Activated CD4-positive, alpha-beta T cell treated with anti-CD3 and anti-CD28 coated beads, Interleukin-2, amount 50 U/mL, for 1 hour (primary cell): ENCODE measurements at places on chromosomes 1 and 21.
A peak's percentile ranks its signal among the peaks of the same experiment; 100 is the strongest.

DNA sequence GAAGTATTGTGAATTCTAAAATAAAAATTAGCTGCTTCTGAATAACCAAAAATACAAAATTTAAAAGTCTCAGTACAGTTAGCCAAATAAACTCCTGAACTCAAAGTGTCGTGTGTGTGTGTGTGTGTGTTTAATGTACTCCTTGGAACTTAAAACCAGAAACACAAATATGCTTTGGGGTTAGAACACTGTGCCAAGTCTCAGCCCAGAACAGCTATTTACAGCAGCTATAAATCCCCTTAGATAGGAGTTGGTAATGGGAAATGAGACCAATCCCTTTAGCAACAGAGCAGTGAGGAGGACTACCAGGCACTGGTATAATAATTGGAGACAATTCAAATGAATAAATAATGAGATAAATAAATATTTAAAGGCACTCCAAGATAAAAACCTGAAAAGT lies 83.1 kb downstream of the PATJ start:
- no peak for DNase-seq

DNA sequence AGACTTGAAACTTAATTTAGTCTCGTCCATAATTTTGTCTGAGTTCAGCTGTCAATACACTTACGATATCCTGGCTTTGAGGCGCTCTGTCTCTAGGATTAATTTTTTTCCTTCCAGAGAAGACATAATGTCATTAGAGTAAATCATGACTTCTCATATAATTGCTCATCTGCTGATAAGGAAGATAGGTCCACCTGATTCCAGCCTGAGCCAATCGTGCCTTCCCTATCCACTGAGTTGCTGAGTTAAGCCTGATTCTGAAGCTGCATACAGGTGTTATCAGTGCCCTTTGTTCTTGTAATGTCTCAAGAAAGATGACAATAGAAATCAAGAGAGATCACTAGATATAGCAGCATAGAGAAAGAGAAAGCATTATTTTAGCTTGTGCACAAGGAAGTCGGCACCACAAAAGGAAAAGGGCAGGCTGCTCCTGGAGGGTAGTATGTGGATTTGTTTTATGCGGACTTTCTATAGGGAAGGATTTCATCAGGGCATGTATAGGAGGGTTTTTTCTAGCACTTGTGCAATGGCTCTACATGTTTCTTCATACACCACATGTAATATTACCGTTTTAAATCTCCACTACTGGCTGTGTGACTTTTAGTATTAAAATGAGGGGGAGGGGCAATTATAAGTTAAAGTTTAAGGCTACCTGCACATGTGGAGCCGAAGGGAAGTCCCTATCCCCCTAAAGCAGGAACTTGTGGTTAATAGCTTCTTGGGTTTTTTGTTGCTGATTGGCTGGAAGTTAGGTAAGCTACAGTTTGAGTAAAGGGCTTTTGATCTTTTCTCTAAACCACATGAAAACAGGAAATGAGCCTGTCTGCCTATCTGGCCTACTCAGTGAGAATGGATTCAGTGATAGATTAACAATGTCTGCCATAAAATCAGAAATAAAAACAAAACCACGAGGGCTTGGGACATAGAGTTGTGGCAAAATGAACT lies 133.4 kb downstream of the PLPPR5 start:
- DNase-seq, result peak; percentile 25

DNA sequence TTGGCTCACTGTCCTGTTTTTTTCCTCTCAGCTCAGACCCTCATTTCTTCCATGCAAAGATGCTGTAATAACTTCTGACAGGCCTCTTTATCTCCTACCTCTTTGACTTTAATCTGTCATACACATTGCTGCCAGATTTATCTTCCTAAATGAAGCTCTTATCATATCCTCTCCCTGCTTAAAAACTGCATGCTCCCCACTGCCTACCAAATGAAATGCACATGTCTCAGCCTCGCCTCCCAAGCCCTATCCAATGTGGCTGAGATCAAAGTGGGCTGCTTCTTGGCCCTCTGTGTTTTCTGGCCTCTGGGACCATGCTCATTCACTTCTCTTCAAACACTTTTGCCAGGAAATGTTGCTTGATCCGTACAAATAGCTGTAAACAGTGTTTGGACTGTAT lies 38.3 kb downstream of the IRF2BP2 start:
- DNase-seq, result no peak

- DNase-seq, result no peak
Observed at GRCh38 chr1:207838156-207839082, 72.5 kb downstream of the CD34 start.

GRCh38 chr1:172154551-172154950 lies 265.9 kb upstream of the C1orf105 start:
- no peak for DNase-seq

GRCh38 chr1:98417820-98418219 lies 243.7 kb upstream of the SNX7 start:
- DNase-seq, result no peak

GRCh38 chr21:38631206-38631605 lies 132.9 kb upstream of the ERG start:
- DNase-seq, result no peak

GRCh38 chr1:206895325-206895724 lies 1.9 kb upstream of the IL24 start:
- no peak for DNase-seq

DNA sequence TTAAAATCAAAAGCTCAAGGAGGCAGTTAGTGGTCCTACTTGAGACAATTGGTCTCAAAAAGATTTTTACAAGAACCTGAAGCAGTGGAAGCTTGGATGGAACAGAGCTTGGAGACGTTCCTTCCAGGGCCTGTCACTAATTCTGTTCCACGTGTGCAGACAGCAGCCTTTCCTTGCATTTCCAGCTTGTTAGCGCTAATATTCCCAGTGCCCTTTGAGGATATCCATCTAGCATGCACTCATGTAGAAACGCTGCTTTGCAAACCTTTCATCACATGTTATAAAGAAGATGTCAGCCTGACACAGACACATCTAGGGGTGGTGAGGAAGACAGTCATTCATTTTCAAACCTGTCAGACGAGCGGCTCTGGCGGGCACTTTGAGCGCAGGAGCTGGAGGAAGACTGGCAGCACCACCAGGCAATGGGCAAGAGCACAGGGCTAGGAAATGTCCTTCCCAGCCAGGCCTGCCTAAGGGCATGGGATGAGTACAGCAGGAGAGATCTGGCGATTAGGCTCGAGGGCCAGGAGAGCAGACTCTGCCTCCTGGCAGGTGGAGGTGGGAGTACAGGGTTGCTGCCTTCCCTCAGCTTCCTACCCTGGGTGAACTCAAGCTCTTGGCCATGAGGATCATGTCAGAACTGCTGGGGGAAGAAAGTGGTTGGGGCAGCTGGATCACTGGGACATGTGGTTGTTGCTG lies 55.5 kb downstream of the CASQ2 start:
- no peak for DNase-seq

DNA sequence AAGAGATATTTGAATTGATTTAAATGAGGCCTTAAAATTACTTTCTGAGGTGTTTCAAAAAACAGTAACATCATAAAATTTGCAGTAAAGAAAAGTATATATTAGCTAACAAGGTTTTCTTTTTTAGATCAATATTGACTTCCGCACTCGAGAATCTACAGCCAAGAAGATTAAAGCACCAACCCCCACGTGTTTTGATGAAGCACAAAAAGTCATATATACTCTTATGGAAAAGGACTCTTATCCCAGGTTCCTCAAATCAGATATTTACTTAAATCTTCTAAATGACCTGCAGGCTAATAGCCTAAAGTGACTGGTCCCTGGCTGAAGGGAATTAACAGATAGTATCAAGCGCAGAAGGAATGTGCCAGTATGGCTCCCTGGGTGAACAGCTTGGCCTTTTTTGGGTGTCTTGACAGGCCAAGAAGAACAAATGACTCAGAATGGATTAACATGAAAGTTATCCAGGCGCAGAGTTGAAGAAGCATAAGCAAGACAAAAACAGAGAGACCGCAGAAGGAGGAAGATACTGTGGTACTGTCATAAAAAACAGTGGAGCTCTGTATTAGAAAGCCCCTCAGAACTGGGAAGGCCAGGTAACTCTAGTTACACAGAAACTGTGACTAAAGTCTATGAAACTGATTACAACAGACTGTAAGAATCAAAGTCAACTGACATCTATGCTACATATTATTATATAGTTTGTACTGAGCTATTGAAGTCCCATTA lies 3.6 kb downstream of the RGS1 start:
- DNase-seq, result no peak

DNA sequence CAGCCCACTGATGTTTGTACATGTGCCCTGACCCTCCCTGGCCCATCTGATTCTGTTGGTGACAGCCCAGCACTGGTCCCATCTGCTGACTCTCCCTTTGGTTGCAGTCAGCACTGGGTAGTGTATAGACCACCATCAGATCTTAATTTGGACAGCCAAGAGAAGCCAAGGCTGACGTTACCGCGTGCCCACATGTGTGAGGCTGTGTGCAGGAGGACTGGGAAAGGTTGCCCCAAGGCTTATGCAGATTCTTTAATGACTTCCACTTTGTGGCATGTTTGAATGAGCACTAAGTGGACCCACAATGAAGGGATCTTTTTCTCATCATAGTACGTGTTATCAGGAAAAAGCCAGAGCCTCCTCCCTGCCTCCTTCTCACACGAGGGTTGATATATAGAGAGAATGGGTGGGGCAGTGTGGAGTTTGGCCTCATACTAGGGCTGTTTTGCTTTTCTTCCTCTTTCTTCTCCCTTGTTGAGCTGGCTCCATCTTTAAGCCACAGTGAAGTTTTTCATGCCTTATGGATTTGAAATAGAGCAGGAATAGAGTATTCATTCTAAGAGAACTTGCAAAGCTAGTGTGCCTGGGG lies 93.5 kb downstream of the NAV1 start:
- DNase-seq, result no peak

- no peak for DNase-seq
Observed at GRCh38 chr1:208997726-208998312, 585.7 kb upstream of the CAMK1G start.

- DNase-seq, result no peak
Observed at GRCh38 chr1:78388275-78388674, 102.5 kb upstream of the PTGFR start.

DNA sequence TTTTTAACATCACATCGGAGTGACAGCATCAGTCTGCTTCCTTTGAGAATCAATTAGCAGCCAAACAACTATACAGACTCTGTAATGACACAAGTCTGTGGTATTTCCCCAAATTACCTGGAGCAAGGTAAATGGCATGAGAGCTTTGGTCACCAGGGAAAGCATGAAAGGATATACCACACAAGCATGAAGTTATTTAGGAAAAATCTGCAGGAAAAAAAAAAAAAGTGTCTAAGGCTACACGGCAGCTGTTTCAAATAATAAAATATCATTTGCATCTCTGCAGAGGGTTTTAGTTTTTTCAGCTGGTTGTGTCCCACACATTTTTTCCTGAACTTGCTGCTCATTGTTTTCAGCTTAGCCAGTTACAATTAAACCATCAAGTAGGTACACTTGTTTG lies 234.7 kb downstream of the TTLL7 start:
- no peak for DNase-seq

- DNase-seq, result no peak
Observed at GRCh38 chr1:243896313-243896712, 46.3 kb upstream of the AKT3 start.

DNA sequence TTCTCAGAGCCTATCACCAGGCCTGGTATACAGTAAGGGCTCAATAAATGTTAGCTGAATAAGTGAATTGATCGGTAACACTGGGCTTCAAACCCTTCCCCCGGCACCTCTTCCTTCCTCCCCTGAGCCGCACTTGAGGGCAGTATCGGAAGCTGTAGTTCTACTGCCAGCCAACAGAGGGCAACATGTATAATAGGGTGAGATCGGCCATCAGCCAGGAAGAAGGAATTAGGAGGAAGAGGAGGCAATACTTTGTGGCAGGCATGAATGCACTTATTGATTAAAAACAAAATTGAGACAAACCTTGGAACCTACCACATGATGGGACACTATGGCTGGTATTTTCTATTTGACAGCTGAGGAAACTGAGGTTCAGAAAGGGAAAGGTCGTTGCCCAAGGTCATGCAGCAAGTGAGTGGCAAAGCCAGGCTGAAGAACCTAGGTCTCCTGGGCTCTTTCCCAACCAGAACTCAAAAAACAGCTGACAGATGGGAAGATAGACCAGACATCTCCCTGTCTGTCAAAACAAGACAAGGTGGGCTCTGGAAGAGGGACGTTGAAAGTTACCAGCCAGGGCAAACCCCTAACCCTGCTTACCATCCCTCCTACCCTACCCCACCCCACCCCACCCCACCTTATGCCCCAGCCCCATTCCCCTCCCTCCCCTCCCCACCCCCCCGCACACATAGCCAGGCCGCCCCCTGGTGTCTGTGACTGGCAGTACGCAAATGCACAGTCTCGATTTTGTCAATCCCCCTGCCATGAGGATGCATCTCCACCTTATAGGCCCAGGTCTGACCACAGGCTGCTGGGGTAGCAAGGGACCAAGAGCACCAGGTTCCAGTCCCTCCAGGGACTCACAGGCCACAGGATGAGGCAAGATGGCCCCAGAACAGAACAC lies 107.3 kb upstream of the RUNX3 start:
- peak; percentile 67 for DNase-seq

GRCh38 chr1:170881268-170882265 lies 53.8 kb upstream of the MROH9 start:
- no peak for DNase-seq

GRCh38 chr1:187696073-187696472 lies 867.3 kb downstream of the PLA2G4A start:
- no peak for DNase-seq

DNA sequence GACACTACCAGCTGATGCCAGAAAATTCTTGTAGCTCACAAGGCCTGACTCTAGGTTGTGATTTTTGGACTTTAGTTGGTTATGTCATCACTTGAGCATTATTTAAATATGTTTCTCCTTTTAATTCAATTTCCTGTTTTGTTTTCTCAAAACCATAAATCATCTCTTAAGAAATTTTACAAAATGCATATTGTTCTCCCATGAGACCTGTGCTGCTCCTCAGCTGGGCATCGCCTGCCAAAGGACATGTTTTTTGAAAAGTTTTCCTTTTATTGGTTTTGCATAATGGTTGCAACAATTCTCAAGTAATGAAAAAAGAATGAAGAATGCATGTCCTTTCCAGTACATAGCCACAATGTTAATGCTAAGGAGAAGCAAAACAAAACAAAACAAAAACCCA lies 204.7 kb upstream of the LYPLAL1 start:
- DNase-seq, result no peak

GRCh38 chr1:161421456-161421855 lies 53.8 kb upstream of the CFAP126 start:
- DNase-seq, result no peak

- DNase-seq, result no peak
Observed at GRCh38 chr1:169683661-169684060, 27.8 kb downstream of the SELL start.

GRCh38 chr1:154867064-154867825 lies 2.8 kb downstream of the KCNN3 start:
- DNase-seq, result no peak

GRCh38 chr1:151211972-151212705 lies 13.8 kb downstream of the PIP5K1A start:
- DNase-seq, result no peak

- DNase-seq, result no peak
Observed at GRCh38 chr1:100746542-100746932, 27.0 kb downstream of the VCAM1 start.

DNA sequence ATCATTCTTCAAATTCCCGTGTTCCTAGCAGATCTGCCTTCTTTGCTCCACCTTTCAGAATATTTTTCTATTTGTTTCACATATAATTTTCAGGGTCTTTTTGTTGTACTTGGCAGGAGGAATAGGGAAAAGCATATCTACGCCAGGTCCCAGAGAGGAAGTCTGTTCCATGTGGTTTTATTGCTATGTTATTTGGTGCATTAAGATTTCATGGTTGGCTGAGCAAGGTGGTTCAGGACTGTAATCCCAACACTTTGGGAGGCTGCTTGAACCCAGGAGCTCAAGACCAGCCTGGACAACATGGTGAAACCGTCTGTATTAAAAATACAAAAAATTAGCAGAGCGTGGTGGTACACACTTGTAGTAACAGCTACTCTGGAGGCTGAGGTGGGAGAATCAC lies 36.1 kb downstream of the COL6A1 start:
- DNase-seq, result no peak
